Upper lobe of left lung (tissue), 6 donors: ENCODE measurements at places on chromosomes 7 and 10. TPM values are rescaled to one million over a fixed set of nuclear protein-coding genes. Genes with fewer than 3 reads are reported as not detected.
A peak's percentile ranks its signal among the peaks of the same experiment; 100 is the strongest.

ABCB1 gene
- total RNA-seq = 2.2 TPM

DNA sequence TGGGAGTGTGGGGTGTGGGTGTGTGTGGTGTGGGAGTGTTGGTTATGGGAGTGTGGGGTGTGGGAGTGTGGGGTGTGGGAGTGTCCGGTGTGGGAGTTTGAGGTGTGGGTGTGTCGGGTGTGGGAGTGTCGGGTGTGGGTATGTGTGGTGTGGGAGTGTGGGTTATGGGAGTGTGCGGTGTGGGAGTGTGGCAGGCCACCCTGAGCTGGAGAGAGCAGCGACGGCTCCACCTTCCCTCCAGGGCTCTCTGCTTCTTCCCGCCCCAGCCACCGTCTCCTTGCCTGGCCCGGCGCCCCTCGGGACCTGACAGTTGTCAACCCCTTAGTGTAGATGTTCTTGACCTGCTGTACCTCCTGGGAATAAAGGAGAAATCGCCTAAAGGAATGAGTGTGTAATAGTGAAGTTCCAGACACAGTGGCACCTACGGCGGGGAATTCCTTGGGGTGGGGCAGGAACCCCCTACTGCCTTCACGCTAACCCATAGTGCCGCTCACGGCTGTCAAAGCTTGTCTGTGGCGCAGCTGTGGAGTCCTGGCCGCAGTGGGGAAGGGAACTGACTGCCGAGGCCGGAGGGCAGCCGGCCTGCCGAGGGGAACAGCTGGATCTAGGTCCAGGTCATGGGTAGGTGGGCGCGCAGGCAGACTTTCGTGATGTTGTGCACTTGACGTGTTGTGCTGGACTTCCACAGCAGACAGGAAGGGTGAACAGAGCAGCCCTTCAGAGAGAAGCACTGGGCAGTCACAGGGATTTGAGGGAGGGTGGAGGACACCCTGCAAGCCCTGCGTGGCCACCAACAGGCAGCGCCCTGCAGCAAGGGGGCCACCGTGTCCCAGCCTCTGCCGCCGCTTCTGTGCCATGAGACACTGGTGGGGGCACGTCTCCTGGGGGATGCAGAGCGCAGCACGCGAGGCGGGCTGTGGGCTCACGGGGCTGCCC lies 49.0 kb upstream of the EN2 start:
- H3K4me1 ChIP-seq = no peaks in the 10 kb centered on the region
- peak; percentile 72 for DNase-seq
- H3K36me3 ChIP-seq = no peaks in the 10 kb centered on the region
- H3K27me3 ChIP-seq = no peaks in the 10 kb centered on the region
- no peak overlapping the region for H3K4me3 ChIP-seq

TMEM184A gene
- total RNA-seq = 11.7 TPM

DNA sequence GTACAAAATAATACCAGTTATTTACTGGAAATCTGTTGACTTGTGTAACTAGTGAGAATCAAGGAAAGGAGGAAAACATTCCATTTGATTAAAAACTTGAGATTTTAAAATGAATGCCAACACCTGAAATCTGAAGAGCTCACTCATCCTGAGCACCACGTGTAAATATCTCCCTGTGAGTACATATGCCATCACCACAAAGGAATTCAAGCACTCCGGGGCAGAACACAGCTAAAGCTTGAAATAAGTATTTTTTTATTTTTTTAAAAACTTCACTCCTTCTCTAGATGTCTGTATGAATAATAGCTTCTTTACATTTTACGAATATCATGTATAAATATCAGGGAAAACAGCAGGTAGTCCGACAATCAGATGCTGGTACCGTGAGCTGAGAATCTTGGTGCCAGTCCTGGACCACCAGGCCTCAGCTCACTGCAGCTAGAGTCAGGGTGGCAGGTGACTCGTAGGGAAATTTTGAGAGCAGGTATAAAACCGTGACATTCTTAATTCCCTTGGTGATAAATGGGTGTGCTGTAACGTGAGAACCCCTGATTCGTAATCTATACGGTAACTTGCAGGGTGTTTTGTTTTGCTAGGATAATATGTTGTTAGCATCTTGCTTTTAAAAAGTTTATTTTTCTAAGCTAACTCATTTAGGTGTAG lies 12.7 kb downstream of the LMTK2 start:
- no peak for DNase-seq
- peak overlapping the region; percentile 58 for H3K27ac ChIP-seq
- H3K27me3 ChIP-seq = no peaks in the 10 kb centered on the region

- DNase-seq = no peak
- no peak overlapping the region for H3K4me3 ChIP-seq
- peak overlapping the region; percentile 13 for H3K27ac ChIP-seq
- no peaks in the 10 kb centered on the region for H3K36me3 ChIP-seq
These were observed 40.9 kb upstream of the KLF6 start for GRCh38 chr10:3825862-3826351.

C10orf67 gene
- 7.3 TPM for total RNA-seq
